ENCODE measurements at places on chromosomes 3 and 15.
A peak's percentile ranks its signal among the peaks of the same experiment; 100 is the strongest.

GRCh38 chr15:92900731-92901071 is 577 bp downstream of the CHD2 start:
- no peak for DNase-seq

GRCh38 chr15:77543159-77543882 is 89.4 kb downstream of the LINGO1 start:
- DNase-seq = peak; percentile 61

- no peak for DNase-seq
Observed at GRCh38 chr3:173865900-173866498, 468.5 kb downstream of the NLGN1 start.

DNA sequence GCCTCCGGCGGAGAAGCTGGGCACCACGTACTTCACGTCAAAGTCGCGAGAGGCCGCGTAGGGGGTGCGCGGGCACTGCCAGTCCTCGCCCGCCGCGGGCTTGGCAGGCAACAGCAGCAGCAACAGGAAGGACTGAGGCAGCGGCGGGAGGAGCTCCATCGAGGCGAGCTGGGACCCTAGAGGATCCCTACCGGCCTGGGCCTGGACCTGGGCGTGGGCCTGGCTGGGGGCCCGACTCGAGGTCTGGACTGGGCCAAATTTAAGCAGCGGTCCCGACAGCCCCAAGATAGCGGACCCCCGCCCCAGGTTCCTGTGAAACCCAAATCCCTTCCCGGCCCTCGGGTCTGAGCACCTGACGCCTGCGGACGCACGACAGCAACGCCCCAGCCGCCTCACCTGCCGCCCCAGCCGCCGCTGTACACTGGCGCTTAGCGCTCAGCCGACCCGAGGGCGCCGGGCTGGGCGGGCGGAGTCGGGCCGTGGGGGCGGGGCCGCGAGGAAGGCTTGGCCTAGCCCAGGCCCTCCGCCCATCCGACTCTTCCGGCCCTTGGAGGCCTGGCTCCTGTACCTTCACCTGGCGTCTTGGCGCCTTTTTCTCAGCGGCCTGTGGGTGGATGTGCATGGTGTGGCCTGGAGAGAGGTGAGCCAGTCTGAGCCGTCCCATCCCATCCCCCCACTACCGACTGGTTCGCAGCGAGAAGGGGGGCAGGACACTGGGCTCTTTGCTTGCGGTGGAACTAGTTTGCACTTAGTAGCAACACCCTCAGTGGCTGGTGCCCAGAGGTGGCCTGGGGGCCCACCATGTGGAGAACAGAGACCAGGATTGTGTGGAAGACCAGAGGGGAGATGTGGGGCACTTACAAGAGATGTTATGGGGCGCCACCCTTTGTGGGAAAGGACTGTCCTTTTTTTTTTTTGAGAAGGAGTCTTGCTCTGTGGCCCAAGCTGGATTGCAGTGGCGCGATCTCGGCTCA is at the start of gene MST1R:
TSS of gene MST1R (minus strand) at position 423 of the 974 bp plus-strand sequence. CDS start at position 159, 264 bp downstream.
- DNase-seq = peak; percentile 80

DNA sequence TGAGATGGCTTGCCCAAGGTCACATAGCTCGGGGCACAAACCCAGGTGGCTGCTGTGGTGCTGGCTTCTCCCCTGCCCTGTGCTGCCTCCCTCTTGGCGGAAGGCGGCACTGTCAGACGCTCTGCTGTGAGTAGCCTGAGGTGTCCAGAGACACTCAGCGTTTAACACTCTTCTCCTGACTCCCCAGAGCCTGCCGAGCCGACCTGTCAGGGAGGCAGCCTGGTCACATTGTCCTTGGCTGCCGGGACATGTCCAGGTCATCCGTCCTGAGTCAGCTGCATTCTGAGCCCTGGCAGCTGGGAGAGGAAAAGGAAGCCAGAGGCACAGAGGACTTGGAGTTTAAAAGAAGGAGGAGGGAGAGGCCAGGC is 4.7 kb downstream of the LMAN1L start:
- DNase-seq = no peak

GRCh38 chr3:177743173-177743890 is 546.0 kb upstream of the TBL1XR1 start:
- no peak for DNase-seq

- peak; percentile 23 for DNase-seq
Observed at GRCh38 chr3:167882057-167882667, 146.6 kb downstream of the SERPINI1 start.

DNA sequence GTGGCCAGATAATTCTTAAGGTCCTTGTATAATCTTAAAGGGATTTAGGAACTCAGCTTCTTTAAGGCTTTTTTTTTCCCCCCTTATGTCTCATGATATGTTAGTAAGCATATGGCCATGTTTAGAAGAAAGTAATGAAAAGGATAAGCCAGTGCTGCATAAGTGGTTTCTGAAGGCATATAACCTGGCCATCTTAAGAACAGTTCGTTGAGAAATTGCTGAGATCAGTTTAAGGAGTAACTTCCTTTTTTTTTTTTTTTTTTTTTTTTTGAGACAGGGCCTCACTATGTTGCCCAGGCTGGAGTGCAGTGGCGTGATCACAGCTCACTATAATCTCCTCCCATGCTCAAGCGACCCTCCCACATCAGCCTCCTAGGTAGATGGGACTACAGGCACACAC is 51.7 kb downstream of the UBE2E2 start:
- no peak for DNase-seq

GRCh38 chr3:175526609-175527280 is 667.6 kb downstream of the NAALADL2 start:
- no peak for DNase-seq

DNA sequence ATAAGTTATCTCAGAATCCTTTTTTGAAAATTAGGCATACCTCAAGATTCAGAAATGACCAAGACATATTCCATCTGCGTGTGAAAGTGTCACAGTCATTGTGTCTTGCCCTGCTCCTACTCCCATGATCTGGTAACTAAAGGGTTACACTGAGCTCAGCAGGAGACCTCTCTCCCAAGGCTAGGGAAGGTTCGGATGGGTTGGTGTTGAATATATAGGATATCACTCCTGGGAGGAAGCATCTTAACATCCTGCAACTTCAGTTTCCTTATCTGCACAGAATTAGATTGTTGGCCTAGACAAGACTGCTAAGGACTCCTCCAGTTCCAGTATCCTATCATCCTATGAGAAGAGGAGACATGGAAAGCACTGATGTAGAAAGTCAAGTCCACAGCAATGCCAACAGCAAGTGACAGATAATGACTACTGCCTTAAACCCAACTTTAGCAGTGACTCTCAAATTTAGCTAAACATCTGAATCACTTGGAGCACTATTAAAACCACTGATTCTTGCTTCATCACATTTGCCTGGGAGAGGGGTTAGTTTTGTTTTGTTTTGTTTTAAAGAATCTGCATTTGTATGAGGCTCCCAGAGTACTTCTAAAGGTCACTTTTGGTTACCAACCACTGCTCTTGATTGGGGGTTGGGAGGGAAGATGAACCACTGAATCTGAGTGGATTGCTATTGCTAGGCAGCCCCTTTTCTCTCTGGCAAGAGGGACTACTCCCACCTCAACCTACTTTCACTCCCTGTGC is 9.7 kb downstream of the ADAMTS9 start:
- no peak for DNase-seq

DNA sequence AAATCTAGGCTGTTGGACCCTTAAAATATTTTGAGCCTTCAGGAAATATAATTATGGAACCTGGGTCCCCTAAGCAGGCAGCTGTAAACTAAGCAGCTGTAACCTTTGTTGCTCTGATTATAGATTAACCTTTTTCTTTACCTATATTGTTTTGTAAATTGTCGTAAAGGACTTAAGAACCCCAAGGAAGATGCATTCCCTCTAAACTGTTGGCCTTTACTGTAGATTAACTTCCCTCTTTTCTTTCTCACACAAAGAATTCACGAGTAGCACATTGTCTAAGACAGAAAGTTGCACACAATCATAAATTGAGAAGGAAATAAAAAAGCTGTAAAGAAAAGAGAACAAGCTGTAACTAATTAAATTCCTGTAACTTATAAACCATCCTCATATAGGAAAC is 877.3 kb downstream of the ROBO2 start:
- no peak for DNase-seq

DNA sequence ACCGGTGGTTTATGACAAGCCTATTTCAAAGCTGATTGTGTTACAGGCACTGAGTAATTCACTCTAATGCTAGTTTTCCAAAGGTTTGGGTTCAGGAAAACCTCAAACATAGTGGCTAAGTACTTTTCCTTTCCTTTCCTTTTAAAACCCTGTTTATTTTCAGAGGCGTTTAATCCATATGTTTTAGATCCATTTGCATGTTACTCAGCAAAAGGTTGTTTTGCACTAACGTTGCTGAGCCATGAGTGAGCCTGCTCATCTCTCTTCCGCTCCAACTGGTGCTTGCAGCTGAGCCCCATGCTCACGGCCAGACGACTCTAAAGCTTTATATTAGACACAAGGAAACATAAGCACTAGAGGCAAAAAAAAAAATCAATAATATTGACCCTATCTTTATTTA is 9.4 kb downstream of the CEMIP start:
- no peak for DNase-seq
